Thoracic aorta (tissue), 2 donors: ENCODE measurements at places on chromosomes 3 and 15.

GRCh38 chr3:134155446-134155845 lies 95.2 kb downstream of the RYK start:
- DNase-seq, result no peak
- H3K36me3 ChIP-seq, result peaks cover 37% of the 10 kb centered on the region
- H3K4me1 ChIP-seq, result no peaks in the 10 kb centered on the region
- no peak overlapping the region for H3K27ac ChIP-seq

DNA sequence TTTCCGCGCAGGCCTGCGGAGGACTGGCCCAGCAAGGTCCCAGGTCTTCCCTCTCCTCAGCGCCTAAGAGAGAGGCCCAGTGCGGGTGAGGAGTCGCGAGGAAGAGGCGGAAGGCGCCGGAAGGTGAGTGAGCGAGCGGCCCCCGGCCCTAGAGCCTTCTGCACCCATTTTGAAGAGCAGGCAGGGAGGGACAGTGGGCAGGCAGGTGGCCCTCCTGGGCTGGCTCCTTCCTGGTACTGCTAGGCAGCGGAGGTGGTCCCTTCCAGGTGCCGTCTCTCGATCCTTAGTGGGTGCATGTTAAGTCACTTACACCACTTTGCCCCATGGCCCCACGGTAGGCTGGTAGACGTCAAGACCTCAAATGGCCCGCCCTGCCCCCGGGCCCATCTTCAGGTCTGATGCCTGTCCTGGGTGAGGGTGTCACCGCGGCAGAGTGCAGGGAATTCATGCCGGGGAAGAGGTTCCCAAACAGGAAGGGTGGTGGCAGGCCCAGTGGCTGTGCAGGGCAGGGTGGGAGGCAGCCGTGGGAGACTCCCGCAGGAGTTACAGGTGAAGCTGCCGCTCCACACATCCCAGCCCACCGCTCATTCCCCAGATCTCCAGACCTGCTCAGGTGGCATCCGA lies 14.4 kb downstream of the PAK6 start:
- DNase-seq, result no peak
- no peaks in the 10 kb centered on the region for H3K27me3 ChIP-seq
- peaks cover 8% of the 10 kb centered on the region for H3K4me1 ChIP-seq
- H3K4me3 ChIP-seq, result peak overlapping the region; percentile 77
- H3K27ac ChIP-seq, result no peak overlapping the region
- H3K36me3 ChIP-seq, result no peaks in the 10 kb centered on the region

- peaks cover 21% of the 10 kb centered on the region for H3K36me3 ChIP-seq
- H3K4me3 ChIP-seq, result no peak overlapping the region
- DNase-seq, result no peak
- H3K27ac ChIP-seq, result no peak overlapping the region
These were observed 25.2 kb downstream of the PML start for GRCh38 chr15:74019734-74020133.

DNA sequence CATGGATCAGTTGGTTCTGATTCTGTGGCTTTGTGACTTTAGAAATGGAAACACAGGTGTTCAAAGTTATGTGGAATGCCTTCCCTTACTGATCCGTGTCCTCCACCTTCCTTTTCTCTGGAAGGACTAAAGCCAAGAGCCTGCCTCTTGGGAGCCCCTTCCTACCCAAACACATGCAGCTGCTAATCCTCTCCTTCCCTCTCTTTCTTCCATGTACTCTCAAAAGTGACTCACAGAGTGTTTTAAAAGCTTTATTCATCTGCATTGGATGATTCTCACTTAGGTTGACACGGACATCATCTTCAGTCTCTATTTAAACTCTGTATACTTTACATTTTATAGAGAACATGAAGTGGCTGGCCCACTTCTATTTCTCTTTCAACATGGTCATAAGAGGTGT lies 856.5 kb upstream of the ARPP21 start:
- no peaks in the 10 kb centered on the region for H3K27me3 ChIP-seq
- no peak for DNase-seq
- no peaks in the 10 kb centered on the region for H3K36me3 ChIP-seq
- H3K4me1 ChIP-seq, result peaks cover 31% of the 10 kb centered on the region
- H3K4me3 ChIP-seq, result no peak overlapping the region
